ENCODE measurements at places on chromosomes 7 and 10.

- no peak for DNase-seq
Observed at GRCh38 chr7:140686921-140687320, 9.6 kb upstream of the NDUFB2 start.

DNA sequence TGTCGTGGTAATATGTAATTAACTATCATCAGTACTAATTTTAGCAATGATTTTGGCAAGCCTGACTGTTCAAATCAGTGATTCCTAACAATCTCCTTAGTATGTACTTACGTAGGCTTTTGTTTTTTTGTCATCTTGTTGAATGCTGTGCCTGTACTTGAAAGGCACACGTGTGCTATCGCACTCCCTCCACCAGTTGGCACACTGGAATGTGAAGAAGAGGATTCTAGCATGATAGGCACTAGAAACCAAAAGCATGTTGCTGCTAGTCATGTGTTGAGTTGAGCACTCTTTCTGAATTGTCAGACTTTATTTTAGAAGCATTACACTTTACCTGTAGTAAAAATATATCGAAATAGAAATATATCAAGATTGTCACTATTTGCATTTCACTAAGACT is 59.1 kb downstream of the TASOR2 start:
- no peak for DNase-seq

- no peak for DNase-seq
Observed at GRCh38 chr10:85458324-85458723, 908.3 kb downstream of the GRID1 start.

DNA sequence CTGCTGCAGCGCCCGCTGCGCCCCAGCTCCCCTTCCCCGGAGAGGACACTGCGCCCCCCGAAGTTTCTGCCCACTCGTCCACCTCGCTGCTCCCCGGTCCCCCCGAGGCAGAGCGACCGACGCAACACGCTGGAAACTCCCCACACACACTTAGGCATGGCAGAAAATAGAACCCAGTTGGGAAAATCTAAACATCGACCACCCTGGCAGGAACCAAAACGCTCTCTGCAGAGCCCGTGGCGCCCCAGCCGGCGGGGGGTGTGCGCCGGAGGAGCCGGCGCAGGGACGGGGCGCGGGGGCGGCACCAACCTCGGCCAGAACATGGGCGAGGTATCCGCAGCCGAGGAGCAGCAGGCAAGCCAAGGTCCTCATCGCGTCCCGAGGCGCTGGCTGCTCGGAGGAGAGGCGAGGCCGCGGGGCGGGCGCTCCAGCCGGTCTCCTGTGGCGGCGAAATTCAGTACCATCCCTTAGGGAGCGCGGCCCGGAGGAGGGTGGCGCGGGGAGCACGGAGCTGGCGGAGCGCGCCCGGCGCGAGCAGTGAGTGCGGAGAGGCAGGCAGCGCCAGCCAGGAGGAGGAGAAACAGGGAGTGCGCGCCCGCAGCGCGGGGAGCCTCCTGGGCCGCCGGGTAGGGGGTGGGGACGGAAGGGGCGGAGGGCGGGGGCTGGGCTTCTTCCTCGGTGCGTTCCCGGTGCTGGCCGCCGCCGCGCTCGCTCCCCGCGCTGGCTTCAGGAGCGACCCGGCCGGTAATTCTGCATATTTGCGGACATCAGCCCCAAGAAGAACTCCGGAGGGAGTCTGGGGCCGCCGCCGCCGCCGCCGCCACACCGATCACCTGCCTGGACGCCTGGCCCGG is 789 bp downstream of the PDGFA start:
- no peak for DNase-seq

DNA sequence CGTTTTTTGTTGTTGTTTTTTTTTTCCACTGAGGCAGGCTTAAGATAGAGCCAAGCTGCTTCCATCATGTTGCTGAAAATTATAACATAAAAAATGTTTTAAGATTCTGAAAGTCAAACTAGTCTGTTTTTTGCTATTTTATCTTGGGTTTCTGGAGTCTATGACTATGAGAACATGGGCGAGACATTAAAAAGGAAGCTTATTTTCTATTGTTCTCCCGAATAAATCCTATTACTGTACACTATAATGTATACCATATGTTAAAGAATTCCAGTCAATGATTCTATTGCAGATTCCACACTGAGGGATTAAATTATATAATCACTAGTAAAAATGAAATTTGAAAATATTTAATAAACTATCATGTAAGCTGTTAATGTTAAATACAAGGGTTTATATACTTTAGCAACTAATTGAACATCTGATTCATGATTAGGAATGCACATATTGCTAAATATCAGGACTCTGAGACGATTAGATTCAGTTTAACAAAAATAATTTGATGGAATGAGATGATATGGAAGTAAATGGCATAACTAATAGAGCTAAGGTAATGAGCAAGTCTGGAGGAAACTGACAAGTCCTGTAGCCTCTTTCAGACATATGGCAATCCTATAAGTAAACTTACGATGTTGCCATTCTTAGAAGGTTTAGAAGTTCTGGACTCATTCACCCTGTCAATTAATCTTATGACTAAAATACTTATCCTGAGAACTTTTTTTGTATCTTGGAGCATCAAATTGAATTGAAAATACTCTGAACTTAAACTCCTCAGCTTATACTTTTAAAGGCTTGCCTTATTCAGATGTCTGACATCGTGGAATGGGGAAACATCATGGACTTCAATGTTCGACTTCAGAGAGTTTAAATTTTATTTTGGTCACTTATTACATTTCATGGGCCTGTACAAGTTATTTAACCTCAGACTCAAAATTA is 294.8 kb upstream of the DGKB start:
- no peak for DNase-seq
